Effector memory CD8-positive, alpha-beta T cell (primary cell): ENCODE measurements at places on chromosomes 3 and 15.

DNA sequence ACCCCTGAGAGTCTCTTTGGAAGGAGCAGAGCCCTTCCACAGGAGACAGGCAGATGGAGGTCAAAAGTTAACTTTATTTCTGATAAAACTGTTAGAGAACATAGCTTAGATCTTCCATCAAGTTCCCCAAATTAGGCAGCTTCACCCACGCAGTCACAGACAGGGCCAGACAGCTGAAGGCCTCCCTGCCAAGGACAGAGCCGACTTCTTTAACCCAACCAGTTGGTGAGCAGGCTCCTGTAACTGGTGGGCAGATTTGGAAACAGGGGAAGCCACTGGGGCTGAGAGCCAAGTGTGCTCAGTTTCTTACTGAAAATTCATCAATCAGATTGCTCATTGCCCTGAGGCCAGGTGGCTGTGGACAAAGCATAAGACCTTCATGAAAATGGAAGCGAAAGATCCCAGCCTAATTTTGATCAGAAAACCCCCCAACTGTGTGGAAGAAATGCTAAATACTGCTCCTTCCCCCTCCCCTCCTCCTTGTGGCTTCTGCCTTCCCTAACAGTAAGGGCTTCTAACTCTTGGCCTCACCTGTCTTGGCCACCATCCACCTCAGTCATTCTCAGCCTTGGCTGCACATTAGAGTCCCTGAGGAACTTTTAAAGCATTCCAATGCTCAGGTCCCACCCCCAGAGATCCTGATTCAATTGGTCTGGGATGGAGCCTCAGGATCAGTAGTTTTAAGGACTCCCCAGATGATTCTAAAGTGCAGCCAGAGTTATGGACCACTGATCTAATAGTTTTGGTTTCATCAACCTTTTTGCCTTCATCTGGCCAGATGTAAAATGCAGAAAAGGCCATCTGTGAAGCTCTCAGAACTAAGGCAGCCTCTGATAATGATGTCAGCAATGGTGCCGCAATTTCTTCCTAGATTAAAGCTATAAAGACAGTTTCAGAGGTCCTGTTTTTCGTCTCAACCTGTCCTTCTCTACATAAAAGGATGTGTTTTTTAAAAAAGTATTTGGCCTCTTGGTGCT is 11.5 kb downstream of the CLRN1 start:
- no peak for DNase-seq

GRCh38 chr3:111585217-111585616 is 9.9 kb downstream of the ZBED2 start:
- no peak for DNase-seq

DNA sequence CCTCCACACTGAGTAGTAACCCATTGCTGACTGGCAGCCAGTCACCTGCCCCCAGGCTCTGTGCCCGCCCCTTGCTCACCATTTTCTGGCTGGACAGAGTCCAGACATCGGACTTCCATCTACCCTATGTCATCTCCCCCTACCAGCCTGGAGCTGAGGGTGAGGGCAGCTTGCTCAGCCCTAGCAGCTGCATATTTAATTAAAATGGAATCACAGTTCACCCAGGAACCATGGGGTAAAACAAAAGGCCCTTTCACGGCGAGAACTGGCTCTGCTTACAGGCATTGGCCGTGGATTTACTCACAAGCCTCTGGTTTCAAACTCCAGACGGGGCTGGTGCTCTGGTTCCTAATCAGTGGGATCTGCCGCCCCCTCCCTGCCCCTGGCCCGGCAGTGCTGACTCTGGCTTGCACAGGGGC is 94.9 kb upstream of the ATP2B2 start:
- no peak for DNase-seq

DNA sequence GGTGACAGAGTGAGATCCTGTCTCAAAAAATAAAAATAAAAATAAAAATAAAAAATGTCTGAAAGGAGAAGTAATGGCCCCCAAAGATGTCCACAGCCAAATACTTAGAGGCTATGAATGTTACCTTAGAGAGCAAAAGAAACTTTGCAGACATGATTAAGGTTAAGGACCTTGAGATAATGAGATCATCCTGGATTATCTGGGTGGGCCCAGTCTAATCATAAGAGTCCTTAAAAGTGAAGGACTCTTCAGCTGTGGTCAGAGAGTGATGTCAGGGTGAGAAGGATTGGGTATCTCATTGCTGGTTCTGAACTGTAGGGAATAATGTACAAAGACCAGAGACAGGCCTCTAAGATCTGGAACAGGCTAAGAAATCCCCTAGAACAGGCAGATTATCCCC is 84.9 kb upstream of the POU1F1 start:
- DNase-seq = no peak

DNA sequence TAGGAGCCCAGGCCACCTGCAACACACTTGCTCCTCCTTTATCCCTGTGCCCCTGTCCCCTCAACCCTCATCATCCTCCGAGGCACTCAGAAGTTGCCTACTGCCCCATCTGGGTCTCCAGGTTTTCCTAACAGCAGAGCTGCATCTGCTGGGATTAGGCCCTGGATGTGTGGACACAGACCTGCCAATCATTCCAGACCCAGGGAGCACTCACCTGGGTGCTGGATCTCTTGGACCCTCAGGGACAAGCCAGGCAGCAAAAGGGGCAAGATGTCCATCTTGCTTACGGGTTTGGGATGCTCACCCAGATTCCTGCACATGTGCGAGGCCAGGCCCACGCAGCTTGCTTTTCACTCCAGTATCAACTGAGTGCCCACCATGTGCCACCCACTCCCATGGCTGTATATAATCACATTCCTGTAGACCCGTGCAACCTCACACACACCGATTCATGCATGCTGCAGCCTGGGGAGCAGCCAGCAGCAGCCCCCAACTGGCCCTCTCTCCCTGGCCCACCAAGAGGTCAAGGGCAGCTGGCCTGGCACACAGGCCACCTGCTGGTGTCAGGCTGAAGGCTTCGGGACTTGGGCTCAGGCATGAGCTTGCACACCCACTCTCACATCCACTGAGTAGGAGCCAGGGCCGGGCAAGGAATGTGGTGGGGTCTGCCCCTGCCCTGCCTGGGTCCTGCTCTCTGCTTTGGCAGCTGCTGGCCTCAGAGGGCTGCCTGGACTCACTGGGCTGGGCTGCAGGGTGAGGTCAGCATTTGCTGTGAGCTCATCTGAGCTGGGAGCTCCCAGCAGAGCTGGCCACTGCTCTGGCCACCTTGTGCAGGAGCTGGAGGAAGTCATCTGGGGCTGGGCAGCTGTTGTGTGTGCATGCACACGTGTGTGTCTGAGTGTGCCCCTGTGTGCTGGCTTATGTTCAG is 14.9 kb downstream of the PRKCD start:
- no peak for DNase-seq

DNA sequence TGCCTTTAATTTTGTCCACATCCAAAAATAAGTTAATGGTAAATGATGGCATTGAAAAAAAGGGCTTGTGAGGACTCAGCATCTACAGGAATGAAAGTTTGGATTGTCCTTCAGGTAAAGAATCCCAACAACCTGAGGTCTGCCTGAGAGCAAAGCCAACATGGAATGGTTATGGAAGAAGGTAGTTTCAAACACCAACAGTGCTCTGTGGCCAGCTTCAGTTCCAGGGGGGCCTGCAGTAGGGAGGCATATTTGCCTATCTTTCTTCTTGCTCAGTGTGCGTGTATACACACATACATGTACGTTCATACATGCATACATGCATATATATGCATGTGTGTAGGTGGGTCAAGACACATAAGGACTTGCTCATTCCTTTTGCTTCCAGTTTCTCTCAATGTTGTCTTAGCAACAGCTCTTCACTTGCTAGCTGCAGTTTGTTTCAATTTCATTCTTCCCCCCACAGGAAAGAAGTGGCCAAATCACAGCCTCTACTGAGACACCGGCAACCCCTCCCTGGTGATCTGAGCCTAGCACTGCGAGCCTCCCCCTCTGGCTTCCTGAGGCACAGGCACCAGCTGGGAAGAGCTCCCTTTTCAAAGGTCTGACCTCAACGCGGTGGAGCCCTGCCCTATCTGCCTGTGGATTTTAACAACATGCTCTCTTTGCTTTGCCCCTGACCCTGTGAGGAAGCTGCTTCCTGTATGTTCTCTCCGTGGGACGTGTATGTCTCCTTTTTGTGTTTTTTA is 146.2 kb downstream of the KLF13 start:
- peak; percentile 37 for DNase-seq

- DNase-seq = no peak
These were observed 273.2 kb upstream of the RGMA start for GRCh38 chr15:93362203-93362602.
